ENCODE measurements at places on chromosomes 1 and 21.

GRCh38 chr1:30726236-30726635 lies 2.9 kb upstream of the MATN1 start:
- no peak for DNase-seq

DNA sequence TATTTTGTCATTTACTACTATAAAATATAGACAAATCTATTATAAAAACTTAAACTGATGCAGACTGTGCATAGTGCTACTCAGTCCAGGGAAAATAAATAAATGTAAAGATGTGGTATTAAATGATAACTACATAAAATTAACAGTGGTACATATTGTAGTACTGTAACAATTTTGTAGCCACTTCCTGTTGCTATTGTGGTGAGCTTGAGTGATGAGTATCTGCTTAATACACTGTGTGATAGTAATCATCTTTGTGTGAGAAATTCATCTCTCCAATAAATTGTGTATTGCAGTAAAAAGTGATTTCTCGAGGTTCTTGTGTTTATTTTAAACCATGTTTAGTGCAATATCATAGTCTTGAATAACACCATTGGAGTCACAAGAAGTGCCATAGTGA lies 353.4 kb upstream of the ZRANB2 start:
- DNase-seq, result no peak

- DNase-seq, result no peak
Measured at GRCh38 chr1:107727866-107728265, 237.1 kb downstream of the VAV3 start.

DNA sequence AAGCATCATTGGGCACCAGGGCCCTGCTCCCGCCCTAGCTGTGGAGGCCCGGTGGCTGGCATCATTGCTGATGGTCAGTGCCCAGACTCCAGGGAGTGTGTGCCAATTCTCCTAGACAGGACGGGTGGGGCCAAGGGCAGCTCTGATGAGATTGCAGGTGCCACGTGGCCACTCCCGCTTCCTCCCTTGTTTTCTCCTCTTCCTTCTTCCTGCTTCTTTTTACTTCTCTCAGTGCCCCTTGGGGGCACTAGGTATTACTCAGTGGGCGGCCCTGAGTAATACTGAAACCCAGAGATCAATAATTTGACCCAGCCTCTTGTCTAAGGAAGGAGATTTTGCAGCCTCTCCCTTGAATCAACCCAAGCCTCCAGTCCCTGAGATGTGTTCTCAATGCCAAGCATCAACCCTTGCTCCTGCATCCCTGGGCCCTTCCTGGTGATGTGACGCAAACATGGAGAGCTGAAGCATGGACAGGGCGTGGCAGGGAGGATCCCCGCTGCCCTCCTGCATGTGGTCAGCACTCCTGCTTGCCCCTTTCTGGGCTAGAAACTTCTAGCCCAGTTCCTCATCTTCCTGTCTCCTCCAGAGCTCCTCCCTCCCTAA lies 32.4 kb downstream of the CDK18 start:
- DNase-seq, result no peak

GRCh38 chr1:169090900-169091311 lies 15.6 kb upstream of the ATP1B1 start:
- DNase-seq, result no peak

DNA sequence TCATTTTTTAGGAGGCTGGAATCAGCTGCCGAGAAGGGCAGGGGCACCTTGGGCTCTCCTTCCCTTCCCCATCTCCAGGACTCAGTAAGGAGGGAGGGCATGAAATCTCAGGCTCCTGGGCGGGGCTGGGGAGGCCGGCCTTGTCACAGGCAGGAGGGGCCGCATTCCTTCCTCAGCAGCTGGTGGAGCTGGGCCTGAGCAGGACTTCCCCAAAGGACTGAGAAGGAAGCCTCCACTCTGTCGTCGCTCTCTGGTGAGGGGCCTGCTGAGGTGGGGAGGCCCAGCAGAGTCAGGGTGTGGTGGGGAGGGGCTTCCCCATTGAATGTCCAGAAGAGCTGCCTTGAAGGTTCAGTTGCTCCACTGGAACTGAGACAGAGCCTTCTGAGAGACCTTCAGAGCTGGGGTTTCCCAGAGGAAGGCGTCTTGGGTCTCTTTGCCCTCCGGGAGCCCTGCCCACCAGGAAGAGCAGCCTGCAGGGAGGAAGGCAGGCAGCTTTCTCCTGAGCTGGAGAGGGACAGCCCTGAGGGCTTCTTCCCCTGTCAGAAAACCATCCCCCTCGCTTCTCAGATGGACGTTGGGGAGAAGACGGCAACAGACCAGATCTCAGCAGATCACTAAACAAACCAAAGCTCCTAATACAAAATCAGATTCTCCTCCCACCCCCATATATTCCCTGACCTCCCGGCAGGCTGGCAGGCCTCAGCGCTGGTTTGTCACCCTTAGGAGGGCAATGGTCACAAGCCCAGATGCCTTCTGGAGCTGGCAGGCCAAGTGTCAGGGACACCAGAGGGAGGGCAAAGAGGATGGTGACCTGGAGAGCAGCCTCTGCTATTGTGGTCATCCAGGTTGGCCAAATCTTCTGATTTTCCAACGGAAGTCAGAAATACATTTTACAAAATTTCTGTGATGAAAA lies 10.7 kb downstream of the KCNA10 start:
- no peak for DNase-seq

- no peak for DNase-seq
Measured at GRCh38 chr1:7375329-7375728, 395.8 kb upstream of the VAMP3 start.

DNA sequence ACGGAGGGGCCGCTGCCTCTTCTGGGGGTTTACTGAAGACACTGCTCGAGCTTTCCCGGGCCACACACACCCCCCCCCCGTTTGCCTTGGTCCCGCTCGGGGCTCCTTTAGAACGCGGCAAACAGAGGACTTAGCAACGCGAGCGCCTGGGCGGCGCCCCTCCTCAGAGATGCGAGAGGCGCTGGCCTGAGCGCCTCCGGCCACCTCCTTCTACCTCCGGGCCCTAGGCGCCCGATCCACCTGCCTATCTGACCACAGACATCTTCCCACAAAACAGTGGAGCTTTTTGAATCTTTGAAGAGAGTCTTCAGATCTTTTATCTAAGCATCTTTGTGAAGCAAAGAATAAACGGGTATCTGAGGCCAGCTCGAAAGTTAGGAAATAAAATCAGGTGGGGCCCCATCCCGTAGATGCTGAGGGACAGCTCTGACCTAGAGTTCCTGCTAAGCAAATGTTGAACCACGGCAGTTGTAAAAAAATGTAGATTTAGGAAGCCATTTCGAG lies 436 bp upstream of the TTLL7 start:
- peak; percentile 54 for DNase-seq

DNA sequence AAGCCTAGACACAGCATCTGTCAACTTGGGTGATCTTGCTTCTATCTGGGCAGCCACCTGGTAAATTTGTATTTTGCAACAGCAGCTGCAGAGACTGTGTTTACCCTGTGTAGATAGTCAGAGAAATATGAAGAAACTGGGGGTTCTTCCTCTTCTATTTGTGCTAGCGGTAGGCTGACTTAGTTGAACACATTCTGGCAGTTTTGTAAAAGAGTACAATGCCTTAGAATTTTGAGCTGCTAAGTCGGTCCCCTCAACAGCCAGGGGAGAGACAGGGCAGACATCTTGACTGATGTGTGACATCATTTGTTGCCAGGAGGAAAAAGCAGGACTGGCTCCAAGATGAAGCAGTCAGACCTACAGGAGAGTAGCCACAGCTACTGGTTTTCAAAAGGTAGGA lies 53.7 kb downstream of the KCNJ6 start:
- no peak for DNase-seq

DNA sequence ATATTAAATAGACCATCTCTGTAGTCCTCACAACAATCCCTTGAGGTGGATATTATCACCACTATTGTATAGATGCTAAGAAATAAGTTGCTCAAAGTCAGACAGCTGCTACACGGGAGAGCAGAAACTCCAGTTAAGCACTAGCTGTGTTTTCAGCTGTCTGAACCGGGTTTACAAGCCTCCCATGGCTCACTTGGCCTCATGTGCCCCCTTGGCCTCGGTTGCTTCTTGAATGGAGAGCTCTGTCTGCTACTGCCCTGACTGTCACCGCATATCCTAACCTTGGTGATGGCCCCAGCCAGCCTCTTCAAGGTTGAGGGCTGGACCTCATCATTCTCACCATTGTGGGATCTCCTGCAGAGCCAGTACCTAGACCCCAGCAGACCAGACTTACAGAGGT lies 123.4 kb downstream of the AK5 start:
- DNase-seq, result no peak

DNA sequence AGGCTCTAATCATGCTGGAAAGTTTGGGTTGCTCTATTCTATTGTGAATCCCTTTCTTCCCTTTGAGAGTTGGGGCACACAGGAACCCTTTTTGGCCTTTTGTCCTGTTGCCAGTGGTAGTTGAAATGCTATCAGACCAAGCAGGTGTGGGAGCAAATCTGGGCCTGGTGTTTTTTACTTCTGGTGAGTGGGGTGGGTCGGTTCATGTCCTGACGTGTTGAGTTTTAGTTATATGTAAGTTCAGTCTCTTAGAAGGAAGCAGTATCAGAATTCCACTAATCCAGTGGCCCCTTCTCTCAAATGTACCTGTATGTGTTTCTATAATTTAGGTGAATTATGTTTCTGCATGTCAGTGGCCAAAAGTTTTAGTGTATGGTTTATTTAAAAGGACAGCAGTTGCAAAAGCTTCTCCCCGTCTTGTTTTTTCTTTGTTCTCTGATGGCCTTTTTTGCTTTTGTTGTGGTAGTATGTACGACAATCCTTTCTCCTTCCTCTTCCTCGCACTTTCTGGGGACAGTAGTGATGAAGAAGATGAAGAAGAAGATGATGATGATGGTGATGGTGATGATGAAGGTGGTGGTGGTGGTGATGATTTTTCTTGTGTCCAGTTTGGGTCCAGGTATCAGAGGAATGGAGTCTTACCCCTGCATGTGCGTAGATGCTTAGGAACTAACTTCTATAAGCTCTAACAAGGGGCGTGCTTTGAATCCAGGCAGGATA lies 74.2 kb downstream of the UBE4B start:
- no peak for DNase-seq

- DNase-seq, result no peak
Measured at GRCh38 chr1:222038971-222039370, 297.1 kb upstream of the DUSP10 start.

DNA sequence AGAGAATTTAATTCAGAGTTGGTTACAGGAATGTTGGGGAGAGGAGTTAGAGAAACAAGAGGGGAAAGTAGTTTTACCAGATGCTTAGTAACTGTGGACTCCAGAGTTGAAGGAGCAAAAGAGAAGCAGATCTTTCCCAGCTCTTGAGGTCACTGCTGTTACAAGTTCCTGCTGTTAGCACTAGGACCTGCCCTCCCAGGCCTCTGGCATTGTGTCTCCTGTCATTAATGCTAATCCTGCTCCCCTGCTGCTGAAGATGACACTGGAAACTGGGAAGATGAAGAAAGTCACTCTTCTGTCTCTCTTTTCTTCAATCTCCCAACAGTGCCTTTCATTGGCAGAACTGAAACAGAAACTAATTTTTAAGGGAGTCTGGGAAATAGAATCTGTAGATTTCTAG lies 845.6 kb downstream of the ADGRL2 start:
- DNase-seq, result no peak

- no peak for DNase-seq
Measured at GRCh38 chr1:211487082-211487481, 4.9 kb downstream of the RD3 start.

DNA sequence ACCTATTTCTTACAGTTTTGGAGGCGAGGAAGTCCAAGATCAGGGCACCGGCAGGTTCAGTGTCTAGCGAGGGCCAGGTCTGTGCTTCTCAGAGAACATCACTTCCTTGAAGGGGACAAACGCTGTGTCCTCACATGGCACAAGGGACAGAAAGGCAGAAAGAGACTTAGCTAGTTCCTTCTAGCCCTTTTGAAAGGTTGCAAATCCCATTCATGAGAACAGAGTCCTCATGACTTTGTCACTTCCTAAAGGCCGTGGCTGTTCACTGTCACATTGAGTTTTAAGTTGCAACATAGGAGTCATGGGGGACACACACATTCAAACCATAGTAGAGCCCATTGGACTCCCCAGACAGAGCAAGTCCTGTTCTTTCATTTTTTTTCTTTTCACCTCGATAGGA lies 27.4 kb downstream of the PER3 start:
- no peak for DNase-seq

- no peak for DNase-seq
Measured at GRCh38 chr1:9281908-9282695, 10.6 kb upstream of the SPSB1 start.

GRCh38 chr1:180199018-180199417 lies 31.0 kb upstream of the LHX4 start:
- no peak for DNase-seq

GRCh38 chr1:52057255-52057654 lies 1.2 kb downstream of the BTF3L4 start:
- DNase-seq, result no peak

GRCh38 chr1:111172463-111172862 lies 28.0 kb downstream of the DENND2D start:
- no peak for DNase-seq

DNA sequence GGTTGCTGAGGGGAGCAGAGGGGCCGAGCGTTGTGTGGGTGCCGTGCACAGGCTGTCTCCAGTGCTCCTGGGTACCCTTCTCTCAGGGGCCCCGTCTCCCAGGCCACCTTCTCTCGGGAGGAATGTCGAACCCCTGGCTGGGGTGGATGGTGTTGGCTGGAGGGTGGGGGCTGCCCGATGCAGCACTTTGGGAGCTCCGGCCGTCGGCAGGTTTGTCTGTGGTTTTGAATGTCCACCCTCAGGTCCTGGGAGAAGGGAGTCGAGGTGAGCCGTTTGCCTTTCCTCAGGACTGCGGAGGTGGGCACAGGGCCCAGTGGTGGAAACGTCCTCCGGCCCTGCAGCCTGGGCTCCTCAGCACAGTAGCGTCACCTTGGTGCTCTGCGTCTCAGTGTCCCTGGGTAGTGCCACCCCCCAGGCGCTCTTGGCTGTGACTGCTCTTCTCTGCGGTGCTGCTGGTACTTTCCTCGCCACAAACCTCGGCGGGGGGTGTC lies 14.5 kb downstream of the SLX9 start:
- no peak for DNase-seq

- peak; percentile 91 for DNase-seq
Measured at GRCh38 chr1:234544087-234544579, 65.2 kb upstream of the TARBP1 start.

All from renal cortex interstitium (tissue), 15 donors.